Fibroblast of the aortic adventitia (primary cell): ENCODE measurements at places on chromosomes 6 and 20. TPM values are rescaled to one million over a fixed set of nuclear protein-coding genes. Genes with fewer than 3 reads are reported as not detected.

DNA sequence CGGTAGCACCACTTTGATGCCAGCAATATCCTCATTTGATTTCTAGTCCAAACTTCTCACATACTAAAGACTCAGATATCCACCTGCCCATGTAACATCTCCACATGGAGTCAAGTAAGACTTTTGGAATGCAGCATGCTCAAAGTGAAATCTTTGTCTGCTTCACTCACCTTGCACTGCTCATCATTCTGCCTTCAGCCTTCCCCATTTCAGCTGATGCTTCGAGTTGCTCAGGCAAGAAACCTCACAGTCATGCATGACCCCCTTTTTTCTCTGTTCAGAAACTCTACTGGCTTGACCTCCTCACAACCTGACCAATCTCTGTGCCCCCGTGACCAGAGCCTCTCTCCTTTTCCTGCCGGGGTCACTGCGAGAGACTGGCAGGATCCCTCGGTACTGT, 41.0 kb upstream of the KIF25 start:
- DNase-seq = no peak

DNA sequence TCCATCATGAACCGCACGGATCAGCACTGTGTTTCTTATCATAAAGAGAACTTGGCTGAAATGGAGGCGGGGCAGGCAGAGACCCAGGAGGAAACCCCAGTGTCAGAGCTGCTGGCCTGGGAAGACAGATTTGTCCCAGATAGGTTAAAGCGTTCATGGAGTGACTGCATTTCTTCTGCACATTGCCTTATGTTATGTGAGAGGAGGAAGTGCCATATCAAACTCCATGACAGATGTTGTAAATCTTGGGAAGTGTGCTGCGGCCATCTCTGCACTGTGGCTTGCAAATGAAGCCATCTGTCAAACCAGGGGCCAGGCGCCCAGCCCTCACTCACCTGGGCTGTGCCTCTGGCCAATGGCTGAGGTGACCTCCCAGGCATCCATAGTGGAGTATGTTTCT, 163.0 kb downstream of the SLC24A3 start:
- DNase-seq = no peak

- DNase-seq = no peak
These were observed 424.4 kb upstream of the MARCKS start for GRCh38 chr6:113432521-113433334.

The OPN5 gene
- total RNA-seq = under 0.01 TPM in 1 of 2 replicates, not detected in the other

DNA sequence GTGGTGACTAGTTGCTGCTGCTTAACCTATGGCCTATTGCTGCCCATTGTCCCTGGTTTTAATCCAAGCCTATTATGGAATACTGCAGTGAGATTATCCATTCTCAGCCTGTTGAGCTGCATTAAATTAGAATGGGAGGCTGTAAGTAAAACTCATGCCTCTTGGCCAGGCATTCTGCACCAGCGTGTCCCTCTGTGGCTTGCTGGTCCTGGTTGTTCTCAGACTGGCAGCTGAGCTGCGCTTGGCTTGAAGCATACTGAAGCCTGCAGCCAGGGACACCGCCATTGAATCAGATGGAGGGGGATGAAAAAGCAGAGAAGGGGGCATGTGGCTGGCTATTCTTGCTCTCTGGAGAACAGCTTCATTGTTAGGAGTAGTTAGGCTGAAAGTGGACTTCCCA, 15.6 kb downstream of the LRRN4 start:
- DNase-seq = no peak
